ENCODE measurements at places on chromosomes 6 and 20. TPM values are rescaled to one million over a fixed set of nuclear protein-coding genes. Genes with fewer than 3 reads are reported as not detected.

Gene C4B
- 44.3 TPM for total RNA-seq

- no peak for DNase-seq
Measured at GRCh38 chr20:34639755-34640222, 37.1 kb downstream of the PIGU start.

DNA sequence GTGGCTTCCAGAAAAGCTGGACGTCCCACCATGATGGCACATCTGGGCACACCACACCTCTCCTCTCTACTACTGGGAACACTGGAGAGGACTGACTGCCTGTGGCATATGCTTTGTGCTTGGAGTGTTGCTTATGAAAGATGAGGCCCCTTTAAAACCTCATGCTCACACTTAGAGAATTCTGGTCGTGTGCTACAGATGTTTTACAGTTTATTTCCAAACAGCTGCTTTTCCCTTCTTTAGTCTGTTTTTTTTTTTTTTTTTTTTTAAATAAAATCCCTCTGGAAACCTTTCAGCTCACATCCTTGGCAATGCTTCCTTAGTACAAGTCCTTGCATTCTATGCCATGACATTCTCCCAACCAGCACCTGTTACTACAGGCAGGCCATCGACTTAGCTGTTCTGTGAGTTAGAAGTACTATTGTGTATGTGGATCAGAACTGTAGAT is 60.3 kb downstream of the BMP6 start:
- DNase-seq = no peak

DNA sequence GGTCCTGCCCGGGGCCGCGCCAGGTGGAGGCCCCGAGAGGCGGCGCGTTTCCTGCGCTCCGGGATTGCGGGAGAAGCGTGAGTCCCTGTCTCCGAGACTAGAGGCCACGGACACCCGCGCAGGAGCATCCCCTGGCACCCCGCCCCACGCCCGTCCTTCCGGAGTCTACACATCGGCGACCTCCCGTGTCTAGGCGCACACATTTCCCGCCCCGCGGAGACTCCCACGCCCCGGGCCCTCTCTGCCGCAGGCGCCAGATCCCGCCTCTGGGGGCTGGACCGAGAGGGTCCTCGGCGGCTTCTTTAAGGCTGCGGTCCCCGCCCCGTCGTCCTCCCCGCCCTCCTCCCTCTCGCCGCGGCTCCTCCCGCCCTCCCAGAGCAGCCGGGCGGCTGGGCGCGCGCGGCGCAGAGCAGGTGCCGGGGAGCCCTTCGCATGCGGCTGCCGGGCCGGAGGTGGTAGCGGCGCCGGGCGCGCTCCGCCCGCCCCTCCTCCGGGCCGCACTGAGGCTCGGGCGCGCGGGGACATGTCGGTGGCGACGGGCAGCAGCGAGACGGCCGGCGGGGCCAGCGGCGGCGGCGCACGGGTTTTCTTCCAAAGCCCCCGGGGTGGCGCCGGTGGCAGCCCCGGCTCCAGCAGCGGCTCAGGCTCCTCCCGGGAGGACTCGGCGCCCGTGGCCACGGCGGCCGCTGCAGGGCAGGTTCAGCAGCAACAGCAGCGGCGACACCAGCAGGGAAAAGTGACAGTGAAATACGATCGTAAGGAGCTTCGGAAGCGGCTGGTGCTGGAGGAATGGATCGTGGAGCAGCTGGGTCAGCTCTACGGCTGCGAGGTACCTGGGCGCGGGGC is at the start of gene PPP1R14C:
TSS of gene PPP1R14C (plus strand) at position 375 of the 846 bp plus-strand sequence. CDS start at position 524, 149 bp downstream.
- DNase-seq = no peak

- no peak for DNase-seq
Measured at GRCh38 chr6:15912505-15913400, 216.1 kb upstream of the MYLIP start.

Gene MUC22
- total RNA-seq = not detected

- DNase-seq = no peak
Measured at GRCh38 chr20:18633411-18633810, 45.6 kb downstream of the DTD1 start.

Gene CRIP3
- not detected for total RNA-seq

- no peak for DNase-seq
Measured at GRCh38 chr6:82396964-82397751, 33.5 kb downstream of the TPBG start.

Gene SLC17A3
- total RNA-seq = 0.63 TPM

GRCh38 chr20:46638134-46638897 is 12.9 kb downstream of the SLC13A3 start:
- no peak for DNase-seq

Data from thoracic aorta (tissue), 2 donors.